ENCODE measurements at places on chromosomes 5 and 9.

DNA sequence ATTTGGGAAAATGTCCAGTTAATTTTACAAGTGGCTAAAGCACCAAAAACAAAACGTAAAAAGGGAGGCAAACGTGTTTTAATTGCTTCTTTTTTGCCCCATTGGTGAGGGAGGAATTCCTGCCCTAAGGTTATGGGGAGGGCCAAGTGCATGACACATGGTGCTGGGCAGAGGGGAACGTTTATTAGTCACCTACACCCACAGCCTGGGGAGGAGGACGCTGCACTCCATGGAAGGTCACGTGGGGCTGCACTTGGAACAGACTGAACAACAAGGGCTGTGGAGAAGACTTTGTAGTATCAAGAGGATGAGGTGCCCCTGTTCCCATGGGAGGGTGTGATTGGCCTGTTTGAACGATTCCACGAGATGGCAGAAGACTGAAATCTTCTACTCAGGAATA, 13.7 kb upstream of the ADAMTS16 start:
- no peak for DNase-seq

GRCh38 chr5:51652980-51653379, 269.7 kb downstream of the ISL1 start:
- DNase-seq = no peak

DNA sequence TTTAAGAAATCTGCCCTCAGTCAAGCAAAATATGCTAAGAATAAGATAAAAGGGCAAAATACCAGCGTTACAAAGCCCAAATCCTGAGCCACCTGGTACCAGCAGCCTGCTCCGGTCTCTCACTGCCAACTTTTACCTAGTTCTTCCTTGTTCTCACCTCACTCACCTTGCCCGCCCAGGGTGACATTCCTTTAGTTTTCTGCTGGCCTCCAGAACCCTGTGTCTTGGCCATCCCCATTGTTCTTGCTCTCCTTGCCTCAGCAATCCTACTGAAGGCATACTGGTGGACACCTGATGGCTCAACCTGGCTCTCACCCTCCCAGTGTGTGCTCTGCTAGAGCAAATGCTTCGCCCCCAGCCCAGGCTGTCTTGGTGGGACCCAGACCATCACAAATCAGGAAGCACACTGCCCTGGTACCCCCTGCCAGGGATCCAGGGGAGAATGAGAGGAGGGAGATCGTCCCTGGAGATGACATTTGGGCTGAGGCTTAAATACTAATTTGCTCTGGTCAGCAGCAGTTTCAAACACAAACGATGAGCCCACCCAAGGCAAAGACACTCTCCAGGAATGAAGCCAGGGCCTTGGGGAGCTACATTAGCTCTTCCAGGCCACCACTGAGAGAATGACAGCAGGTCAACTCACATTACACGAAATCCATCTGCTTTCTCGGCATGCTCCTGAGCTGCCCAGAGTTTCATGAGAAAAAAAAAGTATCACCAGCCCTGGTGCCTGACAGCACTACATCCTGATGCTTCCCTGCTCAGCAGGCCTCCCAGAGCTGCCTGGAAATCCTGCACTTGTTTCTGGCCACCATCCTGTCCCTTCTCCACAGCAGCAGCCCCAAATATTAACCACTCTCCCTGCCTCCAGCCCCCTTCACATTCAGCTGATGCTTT, 12.2 kb upstream of the SEPTIN8 start:
- no peak for DNase-seq

DNA sequence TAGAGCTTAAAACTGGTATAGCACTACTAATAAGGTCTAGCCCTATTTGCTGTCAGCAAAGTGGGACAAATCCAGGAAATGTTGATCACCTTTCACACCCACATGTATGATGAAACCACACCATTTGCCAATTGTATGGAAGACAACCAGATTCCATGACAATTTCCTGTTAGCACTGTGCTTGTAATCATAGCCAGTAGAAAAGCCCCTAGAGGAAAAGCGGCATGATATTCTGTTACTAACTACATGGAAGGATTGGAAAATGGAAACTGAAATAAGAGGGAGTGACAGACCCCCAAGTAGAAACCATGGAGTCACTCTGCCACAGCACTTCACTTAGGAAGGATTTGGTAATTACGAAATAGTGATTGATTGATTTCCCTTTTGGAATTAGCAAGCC, 923 bp downstream of the SPATA6L start:
- DNase-seq = no peak

- DNase-seq = no peak
These were observed 65.7 kb upstream of the KCNN2 start for GRCh38 chr5:114296191-114296590.

- DNase-seq = no peak
These were observed 1.2 kb upstream of the IL33 start for GRCh38 chr9:6214434-6214833.

GRCh38 chr9:133788819-133789717, 50.9 kb upstream of the SARDH start:
- no peak for DNase-seq
